Fibroblast of skin of right quadriceps (primary cell): ENCODE measurements at places on chromosomes 7 and 10.

- DNase-seq: peak; percentile 63
Measured at GRCh38 chr7:55423277-55423711, 58.2 kb downstream of the LANCL2 start.

DNA sequence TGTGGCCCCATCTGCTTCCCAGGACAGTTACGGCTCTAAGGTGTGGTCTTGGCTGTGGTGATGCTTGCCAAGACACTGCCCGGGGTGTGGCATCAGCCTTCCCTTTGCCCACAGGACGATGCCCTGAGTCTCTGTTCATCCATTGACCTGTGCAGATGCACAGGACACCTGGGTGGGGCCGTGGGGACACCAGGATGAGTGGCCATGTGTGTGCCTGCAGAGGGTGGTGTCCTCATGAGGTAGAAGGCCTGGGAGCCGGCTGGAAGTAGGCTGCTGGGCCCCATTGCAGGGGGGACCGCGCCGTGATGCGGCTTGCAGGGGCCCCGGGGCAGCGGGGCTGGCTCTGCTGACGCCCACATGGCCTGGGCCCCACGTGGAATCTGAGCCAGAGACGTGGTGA, 22.4 kb upstream of the PWWP2B start:
- no peak for DNase-seq

- DNase-seq: no peak
Measured at GRCh38 chr10:101080933-101081931, 19.4 kb downstream of the KAZALD1 start.

DNA sequence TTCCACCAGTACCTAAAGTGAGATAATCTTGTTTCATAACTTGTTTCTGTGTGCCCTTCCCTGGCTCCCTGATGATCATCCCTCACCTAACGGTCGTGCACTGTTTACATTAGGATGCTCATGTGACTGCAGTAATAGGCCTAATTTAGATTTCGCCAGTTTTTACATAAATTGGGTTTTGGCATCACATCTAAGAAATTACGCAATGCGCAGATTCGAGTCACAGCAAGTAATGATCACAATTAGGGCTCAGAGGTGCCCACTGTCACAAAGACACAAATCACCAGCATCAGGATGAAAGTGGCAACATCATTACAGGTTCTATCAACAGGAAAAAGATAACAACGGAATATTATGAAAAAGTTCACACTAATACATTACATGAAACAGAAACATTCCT, 94.7 kb downstream of the LARP4B start:
- DNase-seq: no peak

- DNase-seq: peak; percentile 78
Measured at GRCh38 chr7:41085244-41085643, 617.6 kb downstream of the INHBA start.

DNA sequence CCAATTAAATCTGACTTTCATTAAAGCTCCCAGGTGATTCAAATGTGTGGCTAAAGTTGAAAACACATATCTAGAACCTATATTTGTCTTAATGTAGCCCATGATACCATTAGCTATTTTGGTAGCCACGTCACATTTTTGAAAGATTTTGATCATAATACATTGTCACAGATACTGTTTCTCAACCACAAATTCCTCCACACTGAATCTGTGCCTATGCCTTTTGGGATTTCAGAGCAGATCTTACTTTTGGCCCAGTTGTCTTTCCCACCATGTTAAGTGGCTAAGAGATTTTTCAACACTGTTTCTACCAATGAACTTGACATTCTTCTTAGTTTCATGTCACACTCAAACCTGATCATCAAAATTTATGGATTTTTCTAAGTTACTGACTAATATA, 47.4 kb downstream of the CH25H start:
- DNase-seq: peak; percentile 59

DNA sequence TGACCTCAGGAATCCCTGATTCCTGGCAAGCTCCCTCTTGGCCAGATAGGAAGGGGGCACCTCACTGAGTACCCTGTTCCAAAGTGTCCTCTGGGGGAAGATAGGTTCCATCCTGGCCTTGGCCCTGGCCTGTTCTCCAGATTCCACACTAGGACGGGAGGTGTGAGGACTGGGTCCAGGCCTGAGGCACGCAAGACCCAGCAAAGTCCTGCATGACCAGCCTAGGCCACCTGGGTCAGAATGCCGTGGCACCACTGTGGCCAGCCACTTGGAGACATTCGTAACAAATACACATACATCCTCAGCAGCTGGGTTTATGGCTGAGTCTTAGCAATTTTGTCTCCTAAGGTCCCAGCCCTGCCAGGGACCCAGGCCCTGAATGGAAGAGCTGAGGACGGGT, 23.3 kb upstream of the TLX1 start:
- no peak for DNase-seq

DNA sequence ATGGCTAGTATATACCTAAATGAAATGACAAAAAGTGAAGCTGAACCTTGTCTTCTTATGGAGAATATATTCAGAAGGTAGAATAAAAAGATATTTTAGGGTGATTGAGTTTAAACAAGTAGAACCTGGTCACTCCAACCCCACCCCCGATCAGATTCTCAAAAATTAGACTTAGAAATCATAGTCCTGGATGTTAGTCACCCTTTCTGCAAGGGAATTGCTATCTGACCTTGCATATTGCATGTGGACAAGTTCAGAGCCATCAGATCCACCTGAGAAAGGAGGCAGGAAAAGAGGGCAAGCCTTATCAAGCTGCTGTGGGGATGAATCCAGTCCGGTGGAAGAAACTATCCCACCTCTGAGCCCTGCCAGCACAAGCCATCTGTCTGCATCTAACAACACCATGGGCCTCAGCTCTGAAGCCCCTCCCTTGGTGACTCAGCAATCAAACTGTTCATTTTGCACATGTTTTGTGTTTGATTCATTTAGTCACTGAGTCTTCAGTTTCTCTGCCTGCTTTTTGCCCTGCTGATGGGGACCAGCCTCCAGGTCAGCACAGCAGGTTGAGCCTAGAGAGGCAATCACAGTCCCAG, 727.3 kb downstream of the AUTS2 start:
- peak; percentile 85 for DNase-seq

GRCh38 chr7:151244196-151244840, 4.2 kb downstream of the SMARCD3 start:
- peak; percentile 47 for DNase-seq

DNA sequence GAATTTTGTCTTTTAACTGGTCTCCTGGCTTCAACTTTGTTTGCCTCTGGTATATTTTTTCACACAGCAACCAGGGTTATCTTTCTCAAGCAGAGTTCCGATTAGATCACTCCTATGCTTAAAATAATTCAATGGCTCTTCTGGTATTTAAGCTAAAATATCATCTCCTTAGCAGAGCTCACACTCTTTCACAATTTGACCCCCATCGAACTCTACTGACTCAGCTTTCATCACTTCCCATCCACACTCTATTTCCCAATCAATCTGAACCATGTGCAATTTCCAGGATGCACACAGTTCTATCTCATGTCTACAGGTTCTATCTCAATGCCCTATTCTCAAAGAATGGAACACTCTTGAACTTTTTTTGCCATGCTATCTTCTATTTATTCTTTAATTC, 809.5 kb downstream of the GRID1 start:
- DNase-seq: peak; percentile 50

DNA sequence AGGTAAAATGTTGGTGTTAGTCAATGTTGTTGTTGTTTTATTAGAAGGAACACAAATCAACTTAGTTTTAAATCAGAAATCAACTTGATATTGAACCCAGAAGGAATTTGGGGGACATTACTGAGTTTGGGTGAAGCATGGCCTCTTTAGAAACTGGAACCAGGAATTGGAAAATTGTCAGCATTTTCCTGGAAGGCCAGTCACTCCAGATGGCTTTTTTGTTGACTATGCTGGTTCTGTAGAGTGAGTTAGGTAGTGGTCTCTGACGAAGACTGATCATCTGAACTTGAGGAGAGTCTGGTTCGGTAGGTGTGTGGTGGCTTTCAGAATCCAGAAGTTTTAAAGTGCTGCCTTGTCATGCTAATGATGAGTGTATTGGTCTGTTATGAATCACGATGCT, 111.5 kb downstream of the BMPER start:
- DNase-seq: no peak

DNA sequence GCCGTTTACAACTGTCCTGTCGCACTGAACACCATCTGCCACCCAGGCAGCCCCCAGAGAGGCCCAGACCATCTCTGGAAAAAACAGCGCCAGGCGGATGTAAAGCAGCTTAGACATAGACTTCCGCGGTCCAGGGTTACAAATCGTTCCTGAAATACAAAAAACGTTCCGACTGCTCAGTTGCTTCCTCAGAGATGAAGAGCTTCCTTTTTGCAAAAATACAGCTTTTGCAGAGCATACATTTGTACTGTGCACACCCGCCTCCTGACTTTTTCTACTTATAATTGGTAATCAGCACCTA, 11.4 kb downstream of the DAGLB start:
- DNase-seq: no peak

DNA sequence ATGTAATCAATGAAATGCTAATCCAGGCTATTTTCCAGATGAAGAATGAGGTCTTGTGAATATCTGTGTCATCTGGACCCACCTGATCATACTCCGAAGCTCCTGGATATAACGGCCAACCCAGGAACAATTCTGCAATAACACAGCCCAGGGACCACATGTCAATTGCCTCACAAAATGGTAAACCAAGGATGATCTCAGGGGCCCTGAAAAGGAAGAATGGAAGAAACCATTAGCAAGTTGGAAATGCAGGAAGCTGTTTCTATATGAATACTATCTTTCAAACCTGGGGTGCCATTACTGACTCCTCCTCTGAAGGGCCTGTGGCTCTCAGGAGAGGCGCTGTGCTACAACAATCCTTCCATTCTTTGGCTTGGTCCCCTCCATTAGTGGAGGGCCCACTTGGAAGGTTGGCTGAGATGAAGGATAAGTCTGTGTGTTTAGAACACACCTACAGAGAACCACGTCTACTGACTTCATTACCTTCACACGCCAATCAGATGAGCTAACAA, 108.1 kb downstream of the CLEC2L start:
- no peak for DNase-seq

- peak; percentile 84 for DNase-seq
Measured at GRCh38 chr10:88227342-88228018, 355.6 kb downstream of the RNLS start.

DNA sequence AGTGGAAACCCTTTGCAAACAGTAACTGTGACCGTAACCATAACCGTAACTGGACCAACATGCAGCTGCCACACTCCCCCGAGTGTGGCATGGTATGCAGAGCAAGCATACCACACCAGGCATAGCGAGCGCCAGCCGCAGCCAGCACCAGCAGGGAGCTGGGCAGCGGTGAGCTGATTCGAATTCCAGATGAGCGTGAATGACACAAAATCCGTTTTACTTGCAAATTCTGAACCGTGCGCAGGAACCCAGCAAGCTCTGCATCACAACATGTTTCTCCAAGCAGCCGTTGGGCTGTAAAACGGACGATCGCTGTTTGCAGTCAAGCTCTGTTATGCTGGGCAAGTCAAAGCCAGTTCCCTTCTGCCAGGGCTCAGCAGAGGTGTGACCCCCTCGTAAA, 111.1 kb downstream of the OAT start:
- no peak for DNase-seq

- DNase-seq: no peak
Measured at GRCh38 chr7:3896169-3896765, 595.2 kb downstream of the SDK1 start.

- peak; percentile 1 for DNase-seq
Measured at GRCh38 chr7:88002617-88003016, 68.6 kb downstream of the ADAM22 start.

- peak; percentile 83 for DNase-seq
Measured at GRCh38 chr10:122140941-122141623, 130.0 kb upstream of the BTBD16 start.

- DNase-seq: no peak
Measured at GRCh38 chr7:1285556-1286301, 53.1 kb downstream of the UNCX start.

DNA sequence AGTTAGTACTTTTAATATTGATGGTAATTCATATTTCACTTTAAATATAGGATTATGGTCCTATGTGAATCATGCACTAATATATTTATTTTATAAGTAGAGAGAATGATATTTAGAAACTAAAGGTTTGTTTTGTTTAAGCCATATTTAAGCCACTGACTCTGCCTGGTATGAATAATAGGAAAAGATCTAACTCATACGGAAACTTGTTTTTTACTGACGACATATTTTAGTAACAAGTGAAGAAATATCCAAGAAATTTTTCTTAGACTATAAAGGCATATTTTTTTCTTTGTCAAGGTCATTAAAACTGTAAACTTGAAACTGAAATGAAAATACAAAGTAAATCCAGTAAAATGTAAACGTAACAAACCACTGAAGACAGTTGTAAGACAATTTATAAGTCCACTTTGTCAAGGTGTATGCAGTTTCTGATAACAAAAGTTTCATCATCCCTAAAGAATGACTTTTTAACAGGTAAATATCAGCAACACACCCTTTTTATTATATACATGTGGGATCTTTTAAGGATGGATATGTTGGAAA, 147.1 kb downstream of the PHF14 start:
- DNase-seq: no peak

DNA sequence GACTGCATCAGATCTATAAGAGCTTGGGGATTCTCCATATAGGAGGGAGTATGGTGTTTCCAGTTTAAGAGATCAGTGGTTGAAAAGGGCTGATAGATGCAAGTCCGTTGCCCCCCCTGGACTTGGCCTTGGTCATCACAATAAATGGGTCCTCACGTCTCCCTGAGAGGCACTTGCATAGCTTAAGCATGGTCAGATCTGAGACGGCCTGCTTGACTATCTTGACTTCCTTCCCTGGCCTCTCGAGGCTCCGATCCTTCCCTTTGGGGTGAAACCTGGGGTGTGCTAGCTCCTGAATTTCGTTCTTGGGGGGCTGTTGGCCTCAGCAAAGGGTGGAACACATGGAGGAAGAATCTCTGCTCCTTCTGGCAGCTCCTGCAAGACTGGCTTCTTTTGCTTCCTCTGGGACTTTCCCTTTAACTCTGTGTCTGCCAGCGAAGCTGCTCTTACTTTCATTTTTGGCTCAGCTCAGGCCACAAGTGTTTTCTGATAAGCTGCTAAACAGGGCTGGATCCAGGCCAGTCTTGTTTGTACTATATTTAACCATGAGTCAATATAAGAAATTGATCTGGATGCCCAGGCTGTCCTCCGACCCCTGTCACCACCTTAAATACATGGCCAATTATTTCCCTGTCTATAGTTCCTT, 11.2 kb upstream of the ZNF485 start:
- DNase-seq: peak; percentile 23
